ENCODE measurements at places on chromosomes 12 and 14.

DNA sequence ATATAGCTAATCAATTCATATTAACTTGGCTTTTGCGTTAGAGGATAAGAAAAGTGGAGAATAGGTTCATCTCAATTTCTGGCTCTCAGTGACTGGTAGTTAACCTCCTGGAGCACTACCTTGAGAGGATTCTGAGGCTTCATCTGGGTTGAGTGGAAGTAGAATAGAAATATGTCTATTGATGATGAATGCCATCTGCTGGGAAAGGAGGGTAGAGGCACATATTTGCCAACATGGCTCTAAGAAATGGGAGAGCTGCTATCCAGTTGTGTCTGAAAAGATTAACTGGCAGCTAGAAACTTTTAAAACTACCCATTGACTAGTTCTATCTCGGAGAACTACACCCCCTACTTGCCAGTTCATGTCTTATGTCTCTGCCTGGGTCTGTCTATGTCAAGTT, 530.1 kb downstream of the NRXN3 start:
- peak; percentile 5 for DNase-seq

- peak; percentile 98 for DNase-seq
Observed at GRCh38 chr14:55448141-55448614, 7.8 kb upstream of the TBPL2 start.

DNA sequence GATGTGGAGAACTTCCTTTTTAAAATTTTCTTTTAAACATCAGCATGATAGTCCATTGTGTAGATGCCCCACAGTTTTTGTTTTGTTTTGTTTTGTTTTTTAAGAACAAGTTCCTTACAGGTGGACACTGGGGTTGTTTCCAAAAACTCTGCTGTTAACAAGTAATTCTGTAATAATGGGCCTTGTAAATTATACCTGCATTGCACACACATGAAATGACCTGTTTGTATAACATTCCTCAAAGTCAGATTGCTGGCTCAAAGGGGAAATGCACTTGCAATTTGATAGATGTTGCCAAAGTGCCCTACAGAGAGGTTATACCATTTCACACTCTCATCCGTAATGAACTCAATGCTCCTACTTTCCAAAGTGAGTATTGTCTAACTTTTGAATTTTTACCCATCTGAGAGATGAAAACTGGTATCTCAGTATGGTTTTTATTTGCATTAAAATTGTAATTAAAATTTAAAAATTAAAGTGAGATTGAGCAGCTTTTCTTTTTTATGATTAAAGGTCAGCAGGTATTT, 89.2 kb downstream of the SPPL3 start:
- DNase-seq: no peak

- no peak for DNase-seq
Observed at GRCh38 chr12:3717283-3717898, 35.5 kb downstream of the CRACR2A start.

GRCh38 chr14:71625891-71626701, 306.1 kb upstream of the RGS6 start:
- DNase-seq: no peak

DNA sequence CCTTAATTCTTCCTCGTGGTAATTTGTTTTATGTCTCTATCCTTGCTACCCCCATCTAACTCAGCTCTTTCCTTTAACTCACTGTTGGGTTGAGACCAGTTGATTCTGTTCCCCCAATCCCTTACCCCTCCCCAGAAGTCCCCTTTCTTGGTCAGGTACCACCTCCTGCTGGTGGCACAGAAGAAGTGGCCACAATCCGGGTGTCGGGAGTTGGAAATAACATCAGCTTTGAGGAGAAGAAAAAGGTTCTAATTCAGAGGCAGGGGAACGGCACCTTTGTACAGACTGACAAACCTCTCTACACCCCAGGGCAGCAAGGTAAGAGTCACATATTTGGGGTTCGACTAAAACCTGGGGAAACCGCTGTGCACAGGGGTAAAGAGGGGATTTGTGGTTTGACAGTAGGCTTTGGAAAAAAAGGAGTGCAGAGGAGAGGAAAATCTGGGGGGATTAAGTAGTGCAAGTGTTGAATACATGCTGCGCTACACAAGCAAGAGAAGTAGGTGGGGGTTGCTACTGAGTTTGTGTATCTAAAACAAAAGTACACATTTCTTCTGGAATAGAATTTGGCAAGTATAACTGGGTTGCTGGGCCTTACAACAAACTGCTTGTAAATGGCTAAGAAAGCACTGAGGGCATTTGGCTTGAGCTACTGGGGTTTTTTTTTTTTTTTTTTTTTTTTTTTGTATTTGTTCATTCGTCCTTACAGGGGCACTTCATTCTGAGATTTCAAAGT, 1.3 kb downstream of the A2ML1 start:
- no peak for DNase-seq

GRCh38 chr14:44982594-44982993, 20.6 kb downstream of the TOGARAM1 start:
- DNase-seq: no peak

DNA sequence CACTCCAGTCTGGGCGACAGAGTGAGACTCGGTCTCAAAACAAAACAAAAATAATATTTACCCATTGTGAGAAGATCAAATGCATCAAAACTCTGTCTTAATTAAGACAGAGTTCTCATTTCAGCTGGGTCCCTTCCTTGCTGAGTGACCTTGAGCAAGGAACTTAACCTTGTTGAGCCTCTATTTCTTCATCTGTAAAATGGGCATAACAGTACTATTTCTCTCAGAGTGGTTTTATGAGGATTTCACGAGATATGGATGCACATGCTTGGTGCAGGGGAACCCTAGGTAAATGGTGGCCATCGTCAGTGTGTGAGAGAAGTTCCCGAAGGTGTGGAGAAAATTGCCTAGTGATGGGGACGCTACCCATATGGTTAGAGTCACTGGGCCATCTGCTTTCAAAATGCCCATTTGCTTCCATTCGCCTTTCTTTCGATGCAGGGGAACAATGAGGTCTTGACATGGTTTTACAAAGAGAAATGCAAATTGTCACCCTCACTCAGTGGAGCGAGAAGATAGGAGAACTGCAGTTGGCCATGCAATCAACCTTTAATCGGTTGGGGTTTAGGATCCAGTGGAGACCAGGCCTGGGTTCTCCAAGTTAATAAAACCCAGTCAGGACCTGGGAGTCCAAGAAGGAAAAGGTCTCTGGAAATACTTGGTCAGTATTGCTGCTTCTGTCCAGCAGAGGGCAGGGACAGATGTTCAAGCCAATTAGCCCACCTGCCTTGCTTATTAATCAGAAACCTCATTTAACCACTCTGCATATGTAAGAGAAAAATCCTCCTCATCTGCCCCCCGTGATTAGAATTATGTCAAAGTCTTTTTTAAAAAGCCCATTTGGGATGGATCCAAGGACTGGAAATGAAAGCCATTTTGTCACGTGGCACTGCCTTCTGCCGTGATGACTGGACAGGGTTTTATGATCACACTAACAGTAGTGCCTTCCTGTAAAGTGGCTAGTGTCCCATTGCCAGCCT, 37.2 kb downstream of the CFAP251 start:
- peak; percentile 31 for DNase-seq

- DNase-seq: no peak
Observed at GRCh38 chr12:3200032-3200617, 122.9 kb downstream of the TSPAN9 start.

GRCh38 chr14:68133856-68134255, 314.3 kb downstream of the RAD51B start:
- no peak for DNase-seq

GRCh38 chr14:85060121-85060520, 469.8 kb upstream of the FLRT2 start:
- DNase-seq: peak; percentile 43

GRCh38 chr12:53217051-53217930, 10.2 kb upstream of the ITGB7 start:
- DNase-seq: peak; percentile 63

DNA sequence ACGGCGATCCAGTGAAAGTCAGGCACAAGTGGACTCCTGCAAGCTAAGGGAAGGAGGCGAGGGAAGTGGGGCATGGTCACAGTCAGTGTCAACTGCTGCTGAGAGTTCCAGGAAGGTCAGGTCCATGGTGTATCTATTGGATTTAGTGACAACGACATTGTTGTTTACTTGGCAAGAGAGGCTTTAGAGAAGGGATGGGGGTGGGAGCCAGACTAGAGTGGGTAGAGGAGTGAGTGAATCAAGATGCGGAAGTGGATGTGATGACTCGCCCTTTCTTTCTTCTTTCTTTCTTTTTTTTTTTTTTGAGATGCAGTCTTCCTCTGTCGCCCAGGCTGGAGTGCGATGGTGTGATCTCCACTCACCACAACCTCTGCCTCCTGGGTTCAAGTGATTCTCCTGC, 12.5 kb downstream of the P2RX7 start:
- DNase-seq: no peak

GRCh38 chr12:52837413-52837741, 3.3 kb upstream of the KRT79 start:
- DNase-seq: peak; percentile 65

DNA sequence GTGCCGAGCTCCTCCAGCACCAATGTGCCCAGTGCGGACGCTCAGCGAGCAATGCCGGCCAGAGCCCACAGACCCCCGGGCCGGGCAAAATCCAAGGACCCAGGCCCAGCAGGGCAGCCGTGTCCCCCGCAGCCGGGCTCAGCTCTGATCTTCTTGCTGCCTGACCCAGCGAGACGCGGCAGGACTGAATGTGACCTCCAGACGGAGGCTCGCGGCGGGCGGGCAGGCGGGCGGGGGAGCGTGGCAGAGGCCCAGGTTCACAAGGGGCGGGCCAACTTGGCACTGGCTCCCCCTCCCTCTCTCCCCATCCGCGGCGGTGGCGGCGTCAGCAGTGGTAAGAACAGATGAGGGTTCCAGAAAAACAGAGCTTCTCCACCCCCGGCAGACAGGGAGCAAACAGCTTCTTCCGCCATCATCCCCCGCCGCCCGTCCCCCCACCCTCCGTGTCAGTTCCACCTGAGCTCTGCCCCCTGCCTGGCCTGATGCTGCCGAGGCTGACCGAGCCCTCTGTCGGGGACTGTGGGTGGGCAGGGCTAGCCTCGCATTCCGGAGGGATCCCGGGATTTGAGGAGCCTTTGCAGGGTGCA, 94.3 kb downstream of the RFLNA start:
- DNase-seq: peak; percentile 83

DNA sequence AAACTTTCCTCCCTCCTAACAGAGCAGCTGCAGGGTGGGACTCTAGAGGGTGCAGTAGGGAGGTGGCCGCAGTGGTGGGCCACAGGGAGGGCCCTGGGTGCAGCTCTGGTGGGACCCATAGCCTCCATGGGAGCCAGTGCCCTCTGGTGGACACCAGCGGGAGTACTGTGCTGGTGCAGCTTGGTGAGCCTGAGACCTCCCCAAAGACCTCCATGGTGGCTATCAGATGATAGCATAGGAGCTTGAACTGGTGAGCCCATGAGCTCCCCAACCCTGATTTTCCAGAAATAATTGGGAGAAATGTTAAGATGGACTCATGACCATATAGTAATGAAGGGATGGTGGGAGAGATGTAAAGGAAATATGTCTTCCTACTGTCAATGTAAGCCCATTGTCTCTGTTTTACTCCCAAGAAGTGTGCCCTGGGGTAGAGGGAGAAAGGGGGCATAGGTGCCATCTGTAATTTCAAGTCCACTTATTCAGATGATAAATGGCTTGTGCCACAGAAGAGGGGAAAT, 98.7 kb downstream of the GAS2L3 start:
- DNase-seq: peak; percentile 23

GRCh38 chr12:570435-570920, 92.8 kb downstream of the NINJ2 start:
- peak; percentile 92 for DNase-seq

DNA sequence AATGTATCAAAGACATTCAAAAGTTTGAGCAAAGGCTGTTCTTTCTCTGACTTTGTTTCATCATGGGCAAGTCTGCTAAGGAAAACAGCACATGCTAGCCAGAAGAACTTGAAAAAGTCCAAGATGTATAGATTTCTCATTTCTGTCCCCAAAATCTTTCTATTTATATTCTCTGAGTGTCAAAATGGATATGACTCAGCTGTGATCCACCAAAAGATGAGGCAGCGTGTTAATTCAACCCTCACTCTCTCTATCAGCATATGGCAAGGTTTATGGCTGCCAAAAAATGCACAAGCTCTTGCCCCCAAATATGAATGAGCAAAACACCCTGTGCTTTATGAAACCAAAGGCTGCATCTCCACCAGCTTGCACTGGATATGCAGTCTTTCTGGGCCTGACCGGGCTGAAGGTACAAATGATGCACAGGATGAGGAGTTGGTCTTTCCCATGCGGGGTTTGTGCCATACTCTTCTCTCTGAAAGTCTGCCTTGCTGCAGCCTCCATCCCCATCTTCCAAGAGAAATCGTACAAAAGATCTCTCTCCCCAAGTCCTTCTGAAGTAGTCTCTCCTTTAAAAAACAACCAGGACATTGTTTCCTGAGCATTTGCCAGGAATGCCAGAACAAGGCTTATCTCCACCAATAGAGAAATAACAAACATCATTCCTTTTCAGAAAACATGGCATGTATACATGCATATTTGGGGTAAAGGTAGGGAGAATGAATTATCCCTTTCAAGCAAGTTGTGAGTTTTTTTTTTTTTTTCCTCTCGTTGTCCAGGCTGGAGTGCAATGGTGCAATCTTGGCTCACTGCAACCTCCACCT, 203.4 kb downstream of the TMX1 start:
- peak; percentile 17 for DNase-seq

GRCh38 chr12:47578836-47579235, 127.0 kb downstream of the RPAP3 start:
- DNase-seq: no peak

DNA sequence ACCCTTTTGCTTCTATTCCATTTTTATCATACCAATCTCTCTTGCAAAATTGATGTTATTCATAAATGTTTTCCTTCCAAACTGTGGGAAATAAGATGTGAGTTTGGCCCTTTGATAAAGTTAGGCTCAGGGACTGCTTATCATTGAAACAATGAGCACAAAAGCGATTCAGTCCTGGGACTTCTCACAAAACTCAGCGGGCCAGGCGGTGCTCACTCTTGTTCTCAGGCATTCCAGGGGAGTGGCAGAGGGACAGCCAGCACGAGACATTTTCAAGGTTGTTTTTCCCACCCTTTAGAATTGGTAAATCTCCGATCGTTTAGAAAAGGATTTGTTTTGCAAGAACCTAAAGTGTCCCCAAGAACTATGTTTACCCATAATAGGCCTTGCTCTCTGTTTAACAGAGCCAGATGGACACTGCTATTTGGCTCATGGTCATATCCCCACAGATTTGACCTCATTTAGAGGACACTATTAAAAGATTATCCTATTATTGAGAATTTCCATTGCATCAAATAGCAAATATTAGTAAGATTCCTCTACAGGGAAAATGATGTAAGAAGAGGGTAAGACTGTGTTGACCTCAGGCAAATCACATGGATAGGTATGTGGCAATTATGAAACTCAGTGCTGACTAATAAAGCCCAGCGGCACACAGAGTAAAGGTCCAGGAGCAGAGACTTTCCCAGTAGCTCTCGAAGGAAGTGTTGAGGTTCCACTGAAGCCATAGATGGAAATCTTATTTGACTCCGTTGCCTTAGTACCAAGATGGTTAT, 102.7 kb upstream of the USP44 start:
- DNase-seq: peak; percentile 91

All from MCF 10A (cell line).